ENCODE measurements at places on chromosomes 11 and 22.

- peak; percentile 9 for DNase-seq
These were observed 339.8 kb downstream of the KCNA4 start for GRCh38 chr11:29676993-29677392.

DNA sequence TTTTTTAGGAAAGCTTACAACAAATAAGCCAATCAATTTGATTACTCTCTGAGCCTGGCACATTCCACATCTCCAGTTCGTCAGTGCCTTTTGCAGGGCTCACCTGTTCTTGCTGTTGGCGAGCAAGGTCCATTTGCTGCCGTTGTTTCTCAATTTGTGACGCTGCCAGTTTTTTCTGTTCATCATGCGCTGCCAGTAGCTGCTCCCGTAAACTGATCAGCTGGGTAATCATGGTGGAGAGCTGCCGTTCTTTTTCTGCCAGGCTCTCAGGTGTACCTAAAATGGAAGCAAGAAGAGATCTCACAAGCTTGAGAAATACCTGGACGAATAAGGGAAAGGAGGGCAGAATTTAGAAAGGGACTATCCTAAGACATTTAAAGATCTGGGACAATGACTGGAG is 169.7 kb downstream of the SOX6 start:
- no peak for DNase-seq

- DNase-seq: no peak
These were observed 1190.3 kb upstream of the RAG2 start for GRCh38 chr11:37788141-37788877.

DNA sequence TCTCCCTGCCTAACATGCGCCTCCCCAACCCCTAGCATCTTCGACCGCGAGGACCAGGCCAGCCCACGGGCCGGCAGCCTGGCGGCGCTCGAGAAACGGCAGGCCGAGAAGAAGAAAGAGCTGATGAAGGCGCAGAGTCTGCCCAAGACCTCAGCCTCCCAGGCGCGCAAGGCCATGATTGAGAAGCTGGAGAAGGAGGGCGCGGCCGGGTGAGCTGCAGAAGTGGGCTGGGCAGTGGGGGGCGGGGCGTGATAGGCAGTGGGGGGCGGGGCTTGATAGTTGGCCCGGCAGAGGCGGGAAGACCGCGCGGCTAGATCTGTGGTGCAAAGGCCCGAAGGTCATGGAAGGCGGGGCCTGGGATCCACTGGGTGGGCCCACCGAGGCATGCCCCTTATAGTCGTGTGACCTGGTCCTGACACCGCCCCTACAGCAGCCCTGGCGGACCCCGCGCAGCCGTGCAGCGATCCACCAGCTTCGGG is 8.7 kb downstream of the SELENOM start:
- DNase-seq: peak; percentile 52

DNA sequence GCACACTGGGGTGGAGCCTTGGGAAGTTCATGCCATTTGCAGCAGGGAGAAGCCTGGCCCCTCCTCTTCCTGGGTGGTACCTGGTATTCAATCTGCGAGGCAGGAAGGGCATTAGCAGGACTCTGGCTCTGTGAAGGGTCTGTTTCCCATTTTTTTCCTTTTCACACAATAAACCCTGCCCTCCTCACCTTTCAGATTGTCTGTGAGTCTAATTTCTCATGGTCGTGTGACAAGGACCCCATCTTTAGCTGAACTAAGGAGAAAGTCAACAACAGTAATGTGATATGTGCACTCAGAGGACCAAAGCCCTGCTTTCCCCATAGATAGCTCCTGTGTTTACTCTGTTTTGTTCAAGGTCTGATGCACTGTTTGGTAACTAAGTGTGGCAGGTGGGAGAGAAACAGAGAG is 26.6 kb upstream of the CASP4 start:
- DNase-seq: no peak

DNA sequence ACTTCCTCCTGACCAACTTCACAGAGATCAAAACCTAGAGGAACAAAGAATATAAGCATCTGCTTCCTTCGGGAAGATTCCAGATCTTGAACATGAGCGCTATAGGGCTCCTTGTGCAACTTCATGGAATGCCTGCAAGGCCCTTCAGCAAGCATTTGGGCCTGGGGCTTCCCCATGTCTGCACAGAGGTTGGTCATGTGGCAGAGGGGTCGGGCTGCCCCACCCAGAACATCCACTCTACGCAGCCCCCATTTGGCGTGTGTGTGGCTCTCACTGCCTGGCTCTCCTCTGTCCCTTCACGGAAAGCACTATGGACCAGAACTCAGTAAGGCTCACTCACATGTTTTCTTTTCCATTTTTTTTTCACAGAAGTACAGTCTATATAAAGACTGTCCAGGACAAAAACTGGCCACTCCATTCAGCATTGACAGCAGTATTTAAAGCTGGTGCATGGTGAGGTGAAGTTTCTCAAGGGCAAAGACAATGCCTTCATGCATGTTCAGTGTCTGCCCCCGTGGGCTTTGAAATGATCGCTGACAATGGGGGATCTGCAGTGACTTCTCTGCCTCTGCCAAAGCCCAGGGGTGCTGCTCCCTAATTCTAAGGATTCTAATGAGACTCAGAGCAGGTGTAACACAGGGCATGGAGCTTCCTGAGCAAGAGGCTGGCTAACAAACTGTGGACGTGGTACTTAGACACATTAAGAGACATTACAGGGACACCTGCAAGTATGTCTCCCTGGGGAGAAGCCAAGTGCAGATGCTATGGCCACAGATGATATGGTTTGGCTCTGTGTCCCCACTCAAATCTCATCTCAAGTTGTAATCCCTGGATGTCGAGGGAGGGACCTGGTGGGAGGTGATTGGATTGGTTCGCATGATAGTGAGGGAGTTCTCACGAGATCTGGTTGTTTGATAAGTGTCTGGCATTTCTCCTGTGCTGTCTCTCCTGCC is 66.5 kb upstream of the PITPNB start:
- no peak for DNase-seq

- no peak for DNase-seq
These were observed 99.9 kb upstream of the CD44 start for GRCh38 chr11:35039076-35039475.

DNA sequence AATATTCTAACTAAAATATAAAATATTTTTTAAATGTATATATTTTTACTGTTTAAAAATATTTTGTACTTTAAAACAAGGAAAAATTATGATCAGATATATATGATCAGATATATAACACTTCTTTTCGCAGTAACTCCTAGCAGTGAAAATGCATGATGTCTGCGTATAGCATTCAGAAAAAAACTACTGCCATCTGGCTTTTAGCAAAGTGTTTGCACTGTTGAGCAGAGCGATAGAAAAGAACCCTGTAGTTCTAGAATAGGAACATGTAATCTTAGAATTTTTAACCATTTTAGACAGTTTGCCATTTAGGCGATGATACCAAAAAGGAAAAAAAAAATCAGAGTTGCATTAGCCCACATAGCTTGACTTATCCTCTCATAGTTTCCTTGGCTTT is 370.4 kb upstream of the ANO3 start:
- DNase-seq: no peak

DNA sequence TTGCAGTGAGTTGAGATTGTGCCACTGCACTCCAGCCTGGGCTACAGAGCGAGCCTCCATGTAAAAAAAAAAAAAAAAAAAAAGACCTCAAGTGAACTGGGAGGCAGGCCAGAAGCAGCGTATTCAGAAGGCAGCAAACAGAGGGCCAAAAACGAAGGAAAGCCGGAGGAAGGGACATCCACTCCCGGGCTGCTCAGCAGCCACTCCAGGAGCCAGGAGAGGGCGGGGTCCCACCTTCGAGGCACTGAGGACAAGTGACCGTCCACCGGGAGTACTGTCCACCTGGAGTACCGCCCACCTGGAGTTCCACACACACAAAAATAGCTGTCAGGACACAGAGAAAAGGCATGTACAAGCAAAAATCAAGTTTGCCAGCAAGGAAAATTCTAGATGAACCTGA is 5.5 kb downstream of the TOLLIP start:
- DNase-seq: no peak

- no peak for DNase-seq
These were observed 15.3 kb downstream of the CLPB start for GRCh38 chr11:72418834-72419560.

DNA sequence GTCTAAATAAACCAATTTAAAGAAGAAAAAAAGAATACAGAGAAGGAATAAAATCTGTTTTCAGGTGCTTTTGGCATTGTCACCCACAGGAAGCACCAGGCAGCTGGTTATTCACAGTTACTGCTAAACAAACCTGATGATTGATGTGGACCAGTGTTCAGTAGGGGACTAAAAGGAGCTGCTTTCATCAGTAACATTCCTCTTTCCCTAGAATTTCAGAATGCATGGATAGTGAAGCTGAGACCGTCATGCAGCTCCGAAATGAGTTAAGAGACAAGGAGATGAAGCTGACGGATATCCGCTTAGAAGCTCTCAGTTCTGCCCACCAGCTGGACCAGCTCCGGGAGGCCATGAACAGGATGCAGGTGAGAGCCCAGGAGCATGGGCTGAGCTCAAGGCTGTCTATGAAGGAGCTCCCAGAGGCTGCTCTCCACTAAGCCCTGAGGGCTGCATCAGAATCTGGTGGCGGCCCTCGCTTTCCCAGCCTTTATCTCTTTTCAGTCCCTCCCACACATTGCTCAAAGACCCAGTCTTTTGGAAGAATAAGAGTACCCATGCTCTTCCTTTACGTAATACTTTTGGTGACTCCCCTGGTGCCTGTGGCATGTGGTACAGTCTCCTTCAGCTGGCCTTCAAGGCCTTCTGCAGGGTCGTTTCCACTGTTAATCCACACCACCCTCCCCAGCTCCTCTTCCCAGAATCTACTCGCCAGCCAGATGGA is 69.5 kb downstream of the DBX1 start:
- no peak for DNase-seq

DNA sequence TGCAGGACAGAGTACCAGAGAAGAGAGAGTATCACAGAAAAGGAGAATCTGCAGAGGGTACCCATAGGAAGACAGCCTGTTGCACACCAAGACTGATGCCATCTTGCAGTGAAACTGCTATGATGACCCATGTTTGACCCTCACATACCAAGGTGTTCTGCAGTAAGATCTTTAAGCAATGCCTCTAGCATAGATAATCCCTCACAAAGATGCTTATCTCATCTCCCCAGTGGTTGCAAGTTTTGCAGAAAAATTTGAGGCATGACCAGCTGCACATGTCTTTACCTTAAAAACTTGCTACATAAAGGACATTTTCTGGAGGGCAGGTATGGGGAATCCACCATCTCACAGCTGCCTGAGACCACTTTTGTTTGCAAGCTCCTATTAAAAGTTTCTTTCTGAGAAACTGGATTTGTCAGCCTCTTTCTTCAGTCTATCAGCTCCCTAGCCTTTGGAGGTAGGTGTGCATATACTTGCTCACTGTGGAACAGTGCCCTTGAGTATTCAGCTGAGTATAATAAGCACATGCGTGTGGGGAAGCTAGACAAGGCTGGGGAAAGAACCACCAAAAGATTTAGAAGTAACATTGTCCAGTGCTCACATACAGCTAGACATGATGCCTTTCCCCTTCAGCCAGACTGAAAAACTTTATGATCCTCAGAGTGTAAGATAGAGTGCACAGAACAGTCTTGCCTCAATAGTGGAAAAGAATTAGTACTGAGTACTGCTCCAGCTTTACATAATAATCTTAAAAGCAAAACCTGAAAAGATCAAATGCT is 100.3 kb upstream of the TEAD1 start:
- DNase-seq: no peak

DNA sequence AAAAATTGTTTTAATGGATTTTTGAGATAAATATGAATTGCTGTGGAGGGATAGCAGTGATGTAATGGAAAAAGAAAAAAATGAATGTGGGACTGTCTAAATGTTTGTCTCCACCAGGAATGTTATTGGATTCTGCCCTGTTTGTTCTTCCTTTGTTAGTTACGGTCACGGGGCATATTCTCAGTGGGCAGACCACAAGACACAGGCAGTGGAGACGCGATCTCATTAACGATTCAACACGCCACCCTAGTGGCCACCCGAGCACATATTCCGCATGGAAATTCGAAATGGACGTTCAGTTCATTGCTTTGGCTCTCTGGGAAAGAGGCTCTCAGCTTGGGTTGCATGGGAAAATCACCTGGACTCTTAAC is 151.8 kb upstream of the TTC12 start:
- no peak for DNase-seq

DNA sequence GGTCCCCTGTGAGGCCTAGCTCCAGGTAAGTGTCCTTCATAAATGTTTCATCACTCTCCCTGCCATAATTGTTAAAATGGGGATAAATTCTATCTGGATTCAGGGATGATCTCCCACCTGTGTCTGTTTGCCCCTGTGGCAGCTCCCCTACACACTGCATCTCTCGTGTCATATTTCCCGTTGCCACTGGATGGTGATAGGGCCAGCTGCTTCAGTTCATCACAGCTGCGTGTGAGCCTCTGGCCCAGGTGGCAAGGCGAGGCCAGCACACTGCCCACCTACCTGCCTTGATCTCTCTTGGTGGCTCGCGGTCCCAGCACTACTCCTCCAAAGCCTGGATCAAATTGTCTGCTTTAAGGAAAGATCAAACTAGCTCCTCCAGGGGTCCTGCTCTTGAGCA is 187.4 kb downstream of the GRIK4 start:
- no peak for DNase-seq

- DNase-seq: peak; percentile 24
These were observed 74.9 kb upstream of the RAG2 start for GRCh38 chr11:36672815-36673450.

DNA sequence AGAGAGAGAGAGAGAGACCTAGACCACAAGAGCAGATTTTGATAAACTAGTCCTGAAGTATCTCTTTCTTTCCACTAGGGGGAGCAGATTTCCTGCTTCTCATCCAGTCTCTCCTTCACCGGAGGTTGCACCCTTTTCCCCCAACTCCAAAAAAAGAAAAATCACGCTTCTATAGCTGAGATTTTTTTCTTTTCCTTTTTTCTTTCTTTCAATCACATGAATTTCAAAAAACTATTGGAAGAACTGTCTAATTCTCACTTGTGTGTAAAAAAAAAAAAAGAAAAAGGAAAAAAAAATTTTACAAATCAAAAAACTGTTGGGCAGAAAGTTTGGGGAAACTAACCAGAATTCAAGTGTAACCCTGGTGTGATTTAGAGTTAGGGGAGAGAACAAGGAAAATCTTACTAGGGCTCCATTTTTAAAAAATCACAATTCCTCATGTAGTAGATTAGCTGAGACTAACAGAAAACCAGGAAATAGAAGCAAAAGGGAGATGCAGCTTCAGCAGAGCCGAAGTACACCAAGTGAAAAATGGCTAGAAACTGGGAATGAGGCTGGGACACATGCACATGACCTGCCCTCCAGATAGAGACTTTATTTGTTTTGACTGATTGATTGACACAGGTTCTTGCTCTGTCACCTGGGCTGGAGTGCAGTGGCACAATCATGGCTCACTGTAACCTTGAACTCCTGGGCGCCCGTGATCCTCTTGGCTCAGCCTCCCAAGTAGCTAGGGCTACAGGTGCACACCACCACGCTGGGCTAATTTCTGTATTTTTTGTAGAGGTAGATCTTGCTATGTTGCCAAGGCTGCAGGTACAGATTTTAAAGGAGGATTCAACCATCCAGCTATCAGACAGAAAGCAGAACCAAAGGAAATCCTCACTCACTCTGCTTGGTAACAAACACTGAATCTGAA is 27.1 kb downstream of the SDHD start:
- DNase-seq: peak; percentile 67

DNA sequence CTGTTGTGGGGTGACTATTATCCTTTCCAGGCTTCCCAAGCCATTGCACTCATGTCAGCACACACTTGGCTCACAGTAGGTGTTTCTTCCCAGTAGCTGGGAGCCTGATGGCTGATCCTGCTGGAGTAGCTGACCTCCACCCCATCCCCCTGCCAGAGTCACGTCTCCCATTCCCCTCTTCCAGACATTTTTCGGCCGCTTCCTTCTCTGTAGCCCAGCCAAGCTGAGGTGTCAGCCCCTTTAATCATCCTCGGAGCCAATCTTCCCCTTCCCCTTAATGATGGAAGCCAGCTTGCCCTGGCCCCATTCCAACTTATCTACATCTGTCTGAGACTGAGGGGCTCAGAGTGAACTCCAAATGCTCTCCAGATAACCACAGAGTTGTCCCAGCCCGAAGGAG is 550.7 kb downstream of the MN1 start:
- no peak for DNase-seq
